ENCODE measurements at places on chromosomes 16 and 17. TPM values are rescaled to one million over a fixed set of nuclear protein-coding genes. Genes with fewer than 3 reads are reported as not detected.
A peak's percentile ranks its signal among the peaks of the same experiment; 100 is the strongest.

DNAAF8 gene
- total RNA-seq: 0.91 TPM

ACSF2 gene
- 172 TPM for total RNA-seq

DNA sequence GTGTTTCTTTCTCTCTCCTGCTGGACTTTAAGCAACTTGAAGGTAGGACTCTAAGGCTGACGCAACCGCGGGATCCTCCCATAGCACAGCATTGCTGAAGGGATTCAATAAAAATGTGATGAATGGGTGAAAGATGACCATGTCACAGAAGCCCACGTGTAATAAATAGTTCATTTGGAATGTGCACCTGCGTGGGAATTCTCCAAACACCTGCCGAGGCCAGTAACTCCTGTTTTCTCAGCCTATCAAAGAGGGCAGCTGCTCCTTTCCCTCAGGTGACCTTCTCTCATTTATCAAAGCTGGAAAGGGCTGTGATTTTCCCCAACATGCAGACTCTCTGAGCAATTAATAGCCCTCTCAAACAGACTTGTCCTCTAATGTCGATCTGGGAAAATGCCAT is 235.7 kb downstream of the STX8 start:
- no peak for DNase-seq

GRCh38 chr17:17990282-17990681 is 17.6 kb downstream of the DRC3 start:
- DNase-seq: no peak

- DNase-seq: peak; percentile 31
Observed at GRCh38 chr17:74531231-74531761, at the start of gene CD300LB. Gene CD300LB, minus strand, starts transcription at chr17:74531475. Its CDS starts 125 bp downstream, at chr17:74531350.

Data from ureter (tissue), 1 donor.